ENCODE measurements at places on chromosomes 1 and 21.

GRCh38 chr1:3917761-3918160 is 17.7 kb upstream of the C1orf174 start:
- DNase-seq = no peak

GRCh38 chr1:117613249-117613968 is 7.6 kb downstream of the TENT5C start:
- DNase-seq = no peak

DNA sequence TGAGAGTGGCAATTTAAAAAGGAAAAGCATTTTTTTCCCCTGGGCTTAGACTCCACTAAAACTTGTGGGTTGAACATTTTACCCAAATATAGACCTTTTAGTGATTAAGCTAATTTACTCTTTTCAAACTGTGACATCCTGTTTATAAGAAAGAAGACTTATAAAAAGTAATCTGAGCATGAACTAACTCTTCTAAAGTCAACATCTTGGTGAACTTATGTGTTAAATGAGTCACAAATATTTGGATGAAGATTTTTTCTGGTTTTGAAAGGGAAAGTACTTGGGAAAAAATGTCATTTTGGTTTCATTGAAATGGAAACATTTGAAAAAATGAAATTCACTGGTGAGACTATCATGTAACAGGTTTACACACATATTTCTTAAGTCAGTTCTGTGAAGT is 109.8 kb downstream of the KCNK2 start:
- no peak for DNase-seq

DNA sequence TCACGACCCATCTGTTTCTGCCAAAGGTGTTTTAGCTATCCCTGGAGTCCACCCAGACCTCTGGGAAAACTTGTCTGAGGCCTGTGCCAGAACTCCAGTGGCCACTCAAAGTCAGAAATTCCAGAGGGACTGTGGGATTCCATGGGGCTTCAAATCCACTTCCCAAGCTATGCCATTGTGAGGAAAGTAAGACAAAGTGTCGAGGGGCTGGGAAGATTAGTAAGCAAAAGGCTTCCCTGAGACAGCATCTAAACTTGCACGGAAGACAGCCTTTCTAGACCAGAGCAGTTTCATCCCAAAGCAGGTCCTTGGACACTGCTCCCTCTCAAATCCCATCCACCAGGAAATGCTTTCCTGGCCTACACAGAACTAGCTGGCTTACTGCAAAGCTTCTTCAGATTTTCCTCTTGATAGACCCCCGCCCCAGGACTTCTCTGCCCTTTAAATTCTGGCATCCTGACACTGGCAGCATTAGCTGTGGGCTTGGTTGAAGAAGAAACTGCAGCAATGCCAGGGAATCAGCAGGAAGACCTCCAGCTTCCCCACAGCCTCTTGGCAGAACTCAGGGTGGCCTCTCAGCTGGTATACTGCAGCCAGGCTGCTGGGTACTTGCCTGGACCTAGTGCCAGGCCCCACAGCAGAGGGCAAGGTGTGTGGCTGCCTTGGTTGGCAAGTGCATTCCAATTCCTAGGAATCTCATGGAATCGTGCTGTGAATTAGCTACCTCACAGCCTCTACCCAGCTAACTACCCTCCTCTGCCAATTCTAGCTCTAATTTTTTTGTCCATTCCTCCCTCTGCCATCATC is 27.3 kb upstream of the LMX1A start:
- DNase-seq = no peak
